ENCODE measurements at places on chromosomes 13 and 19. TPM values are rescaled to one million over a fixed set of nuclear protein-coding genes. Genes with fewer than 3 reads are reported as not detected.

Gene SLITRK5
- polyA plus RNA-seq: 0.09 TPM

Gene GPR4
- 7.7 TPM for polyA plus RNA-seq

Gene TNFRSF19
- 15.6 TPM for polyA plus RNA-seq

Gene CYP4F12
- polyA plus RNA-seq: 6.3 TPM

Gene MEIS3
- polyA plus RNA-seq: 4.1 TPM

Gene NLRP5
- not detected for polyA plus RNA-seq

Gene BST2
- 45.1 TPM for polyA plus RNA-seq

Gene POGLUT2
- polyA plus RNA-seq: 3.6 TPM

Gene CALR
- 374 TPM for polyA plus RNA-seq

Gene GIPR
- polyA plus RNA-seq: 8.7 TPM

Gene CLDN10
- polyA plus RNA-seq: 0.50 TPM

Gene SLC17A7
- polyA plus RNA-seq: 1.1 TPM

Gene IL4I1
- polyA plus RNA-seq: 0.29 TPM

Gene SPC24
- 1.6 TPM for polyA plus RNA-seq

Gene RASIP1
- 20.4 TPM for polyA plus RNA-seq

GRCh38 chr19:56176881-56177280 is 1.1 kb downstream of the GALP start:
- no peak for DNase-seq

DNA sequence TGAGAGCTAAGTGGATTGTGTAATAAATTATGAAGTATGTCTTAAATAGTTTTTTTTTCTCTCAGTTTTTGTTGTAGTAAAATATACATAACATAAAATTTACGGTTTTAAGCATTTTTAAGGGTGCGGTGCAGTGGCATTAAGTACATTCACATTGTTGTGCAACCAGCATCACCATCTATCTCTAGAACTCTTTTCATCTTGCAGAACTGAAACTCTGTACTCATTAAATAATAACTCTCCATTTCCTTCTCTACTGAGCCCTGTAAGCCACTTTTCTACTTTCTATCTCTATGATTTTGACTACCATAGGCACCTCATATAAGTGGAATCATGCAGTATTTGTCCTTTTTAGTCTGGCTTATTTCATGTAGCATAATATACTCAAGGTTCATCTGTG is 87.1 kb downstream of the GJA3 start:
- DNase-seq: no peak

DNA sequence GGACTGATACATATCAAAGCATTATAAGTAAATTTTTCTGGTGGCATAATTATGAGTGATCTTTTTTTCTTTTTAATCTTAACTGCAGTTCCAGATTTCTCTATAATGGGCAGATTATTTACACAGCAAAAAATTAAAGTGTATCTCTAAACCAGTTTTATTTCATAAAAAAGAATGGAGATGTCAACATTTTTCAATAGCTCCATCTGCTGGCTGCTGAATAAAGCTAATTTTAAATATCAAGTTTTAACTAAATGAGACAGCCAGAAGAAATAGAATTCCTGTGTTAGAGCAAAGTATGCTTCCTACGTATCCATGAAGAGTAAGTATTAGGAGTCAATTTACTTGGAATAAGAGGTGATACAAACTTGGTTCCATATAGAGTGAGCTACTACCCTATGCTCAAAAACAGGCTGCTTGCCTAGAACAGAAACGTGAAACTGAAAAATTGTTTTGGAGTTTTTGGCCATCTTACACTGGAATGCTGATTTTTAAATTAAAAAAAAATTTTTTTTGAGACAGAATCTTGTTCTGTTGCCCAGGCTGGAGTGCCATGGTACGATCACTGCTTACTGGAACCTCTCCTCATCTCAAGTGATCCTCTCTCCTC is 5.0 kb upstream of the PDS5B start:
- no peak for DNase-seq

DNA sequence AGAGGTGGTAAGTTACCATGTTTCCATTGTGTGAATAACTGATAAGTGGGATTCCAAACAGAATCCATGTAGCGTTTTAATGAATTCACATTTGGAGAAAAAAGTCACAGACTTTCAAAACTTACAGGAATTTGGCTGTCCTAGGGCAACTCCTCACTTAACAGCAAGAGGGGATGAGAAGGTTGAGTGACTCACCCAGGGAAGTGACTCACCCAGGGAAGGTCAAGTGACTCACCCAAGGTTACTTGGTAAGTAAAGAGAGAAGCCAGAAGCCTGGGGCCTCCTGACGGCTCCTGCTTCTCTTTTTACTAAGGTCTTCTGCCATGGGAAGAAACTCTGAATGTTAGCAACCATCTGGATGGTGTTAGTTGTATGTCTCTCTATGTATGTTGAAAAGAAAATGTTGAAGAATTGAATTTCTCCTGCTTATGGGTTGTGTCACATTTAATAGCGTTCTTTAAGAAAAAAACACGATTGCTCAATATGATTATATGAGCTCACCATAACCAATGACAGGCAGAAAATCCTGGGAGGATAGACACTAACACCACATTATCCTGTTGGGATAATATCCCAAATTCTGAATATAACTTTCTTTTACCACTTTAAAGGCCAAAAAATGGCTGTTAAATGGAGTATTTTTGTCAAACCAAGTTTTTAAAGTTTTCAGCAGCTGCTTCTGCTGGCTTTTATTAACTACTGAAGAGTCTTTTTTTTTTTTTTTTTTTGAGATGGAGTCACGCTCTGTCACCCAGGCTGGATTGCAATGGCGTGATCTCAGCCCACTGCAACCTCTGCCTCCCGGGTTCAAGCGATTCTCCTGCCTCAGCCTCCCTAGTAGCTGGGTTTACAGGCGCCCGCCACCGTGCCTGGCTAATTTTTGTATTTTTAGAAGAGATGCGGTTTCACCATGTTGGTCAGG is 195.6 kb downstream of the GGACT start:
- DNase-seq: peak; percentile 64

DNA sequence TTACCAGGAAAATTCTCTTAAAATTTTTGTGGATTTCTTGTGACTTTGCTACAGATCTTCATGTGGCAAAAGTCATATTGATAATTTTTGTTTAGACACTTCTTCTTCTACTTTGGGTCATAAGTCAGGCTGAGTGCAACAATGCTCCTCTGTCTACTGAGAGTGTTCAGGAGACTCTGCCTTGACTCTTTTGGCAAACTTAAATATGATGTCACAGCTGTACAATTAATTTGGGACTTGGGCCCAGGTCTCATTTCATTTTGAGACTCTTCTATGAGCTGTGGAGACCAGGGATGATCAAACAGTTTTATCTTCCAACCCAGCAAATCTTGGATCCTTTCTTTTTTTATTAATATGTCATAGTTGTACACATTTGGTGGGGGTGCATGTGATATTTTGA is 19.7 kb upstream of the IPO5 start:
- no peak for DNase-seq

GRCh38 chr19:27742041-27742440 is 1470.9 kb downstream of the UQCRFS1 start:
- DNase-seq: no peak

DNA sequence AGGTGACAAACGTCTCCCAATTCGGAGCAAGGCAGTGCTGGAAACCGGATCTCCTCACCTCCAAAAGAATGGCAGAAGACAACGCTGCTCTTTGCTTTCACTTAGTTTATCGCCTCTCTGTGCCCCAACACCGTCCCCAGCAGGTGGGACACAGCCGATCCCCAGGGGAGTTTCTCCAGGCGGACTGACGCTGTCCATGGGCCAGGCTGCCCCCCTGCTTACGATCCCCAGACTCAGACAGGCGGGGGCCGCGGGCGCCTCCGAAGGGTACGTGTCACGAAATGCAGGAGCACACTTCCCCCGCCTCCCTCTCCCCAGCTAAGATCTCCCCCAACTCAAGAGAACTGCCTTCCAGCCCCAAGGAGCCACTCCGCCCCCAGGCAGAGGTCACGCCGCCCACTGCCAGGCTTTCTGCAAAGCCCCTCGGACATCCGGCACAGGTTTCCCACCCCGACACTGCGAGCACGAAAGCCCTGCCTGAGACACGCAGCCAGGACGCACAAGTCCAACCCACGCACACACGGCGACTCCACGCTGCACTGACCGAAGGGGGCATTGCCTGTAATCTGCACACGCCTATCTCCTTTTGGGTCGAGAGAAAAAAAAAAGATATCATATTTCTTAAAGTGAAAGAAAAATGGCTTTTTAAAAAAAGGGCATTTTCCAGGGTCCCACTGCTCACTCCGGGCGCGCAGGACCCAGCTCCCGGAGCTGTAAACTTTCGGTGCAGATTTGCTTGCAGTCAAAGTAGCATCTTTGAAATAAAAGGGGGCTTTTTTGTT is 2.0 kb downstream of the SPRY2 start:
- DNase-seq: peak; percentile 77

GRCh38 chr13:83508771-83509301 is 373.4 kb downstream of the SLITRK1 start:
- no peak for DNase-seq

DNA sequence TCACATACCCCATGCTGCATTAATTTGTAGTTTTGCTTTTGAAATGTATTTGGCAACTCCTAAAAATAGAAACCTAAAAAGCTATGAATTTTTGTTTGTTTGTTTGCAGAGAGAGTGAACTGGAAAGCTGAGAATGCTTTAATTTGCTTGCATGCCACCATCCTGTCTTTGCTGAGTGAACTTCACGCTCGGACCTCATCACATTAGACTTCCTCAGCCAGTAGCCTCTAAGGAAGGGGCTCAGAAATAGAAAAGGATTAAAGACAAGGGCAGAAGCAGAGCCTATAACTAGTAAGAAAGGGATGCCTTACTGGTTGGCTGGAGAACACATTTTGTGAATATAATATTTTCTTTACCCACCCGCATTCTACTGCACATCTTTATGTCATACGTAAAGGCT is 275.1 kb downstream of the DCLK1 start:
- DNase-seq: no peak

- DNase-seq: no peak
Observed at GRCh38 chr13:94303644-94304174, 175.8 kb downstream of the DCT start.

GRCh38 chr19:57651654-57651996 is 17.1 kb upstream of the ZSCAN4 start:
- DNase-seq: no peak

DNA sequence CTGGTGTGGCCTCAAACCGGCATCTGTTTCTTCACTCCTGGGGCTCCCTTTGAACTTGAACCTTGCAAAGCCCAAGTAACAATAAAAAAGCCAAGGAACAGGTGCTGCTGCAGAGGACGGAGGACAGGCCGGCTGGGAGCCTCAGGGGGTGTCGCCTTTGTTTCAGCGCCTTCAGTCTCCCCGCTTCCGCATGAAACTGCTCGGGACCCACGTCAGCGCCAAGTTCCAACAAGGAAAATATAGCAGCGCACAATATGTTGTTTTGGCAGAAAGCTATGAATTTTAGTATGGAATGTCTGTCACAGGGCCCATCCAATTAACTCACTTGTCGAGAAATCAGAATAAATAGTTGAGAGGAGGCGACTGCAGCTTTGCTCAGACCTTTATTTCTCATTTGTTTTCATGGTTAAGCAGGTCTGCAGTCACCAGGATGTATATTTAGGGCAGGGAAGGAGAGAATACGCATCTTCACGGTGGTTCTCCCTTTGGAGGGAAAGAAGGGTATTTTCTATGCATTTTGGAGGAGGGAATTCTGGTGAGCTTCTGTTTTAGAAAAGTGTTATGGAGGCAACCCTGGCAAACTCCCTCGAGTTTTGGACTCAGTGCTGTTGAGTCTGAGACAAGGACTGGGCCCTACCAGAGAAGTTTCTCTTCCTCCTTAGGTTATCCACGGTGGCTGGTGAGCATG is 34.3 kb upstream of the MEDAG start:
- DNase-seq: no peak

DNA sequence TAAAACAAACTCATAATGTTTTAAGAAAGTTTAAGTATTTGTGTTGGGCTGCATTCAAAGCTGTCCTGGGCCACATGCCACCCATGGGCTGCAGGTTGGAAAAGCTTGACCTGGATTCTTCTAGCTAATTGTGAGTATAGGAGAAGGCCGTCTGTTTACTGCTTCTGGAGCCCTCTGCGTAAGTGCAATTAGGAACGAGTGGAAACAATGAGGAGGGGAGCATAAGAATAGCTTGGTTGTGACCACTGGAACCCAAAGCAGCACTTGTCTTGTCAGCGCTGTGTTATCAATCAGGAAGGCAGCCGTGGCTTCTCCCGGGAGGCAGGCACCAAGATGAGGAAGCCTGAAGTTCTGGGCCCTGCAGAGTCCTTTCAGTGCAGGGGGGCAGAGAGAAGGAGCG is 110.4 kb upstream of the MBNL2 start:
- DNase-seq: no peak

GRCh38 chr19:1882089-1882785 is 3.1 kb downstream of the ABHD17A start:
- peak; percentile 68 for DNase-seq

DNA sequence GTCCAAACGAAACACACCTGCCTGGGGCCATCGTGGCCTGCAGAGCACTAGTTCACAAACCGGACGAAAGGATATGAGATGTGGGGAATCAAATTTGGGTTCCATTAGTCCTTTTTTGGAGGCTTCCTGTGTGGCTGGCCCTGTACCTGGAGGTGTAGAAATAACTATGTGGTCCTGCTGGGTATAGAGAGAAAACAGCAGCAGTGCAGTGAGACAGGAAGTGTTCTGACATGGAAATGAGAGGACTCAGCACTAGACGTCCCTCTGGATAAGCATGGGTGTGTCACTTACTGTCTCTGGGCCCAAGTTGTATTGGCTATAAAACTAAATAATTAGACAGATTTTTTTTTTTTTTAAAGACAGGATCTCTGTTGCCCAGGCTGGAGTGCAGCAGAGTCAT is 12.3 kb downstream of the KDELR1 start:
- no peak for DNase-seq

DNA sequence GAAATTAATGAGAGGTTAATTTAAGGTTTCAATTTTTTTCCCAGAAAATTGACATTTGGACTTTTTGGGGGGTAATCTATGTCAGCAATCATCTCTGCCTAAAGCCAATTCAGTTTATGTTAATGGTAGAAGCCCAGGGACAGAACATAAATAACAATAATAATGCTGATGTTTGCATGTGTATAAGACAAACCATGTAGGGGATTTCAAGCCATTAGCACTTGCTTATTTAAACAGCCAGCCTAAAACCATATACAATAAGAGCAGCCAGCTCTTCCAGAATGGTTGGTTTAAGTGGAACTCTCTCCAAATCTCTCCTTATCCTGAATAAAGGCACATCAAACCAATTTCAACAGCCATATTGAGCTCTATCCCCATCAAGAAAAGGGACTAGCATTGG is 7.0 kb upstream of the FOXO1 start:
- DNase-seq: no peak

DNA sequence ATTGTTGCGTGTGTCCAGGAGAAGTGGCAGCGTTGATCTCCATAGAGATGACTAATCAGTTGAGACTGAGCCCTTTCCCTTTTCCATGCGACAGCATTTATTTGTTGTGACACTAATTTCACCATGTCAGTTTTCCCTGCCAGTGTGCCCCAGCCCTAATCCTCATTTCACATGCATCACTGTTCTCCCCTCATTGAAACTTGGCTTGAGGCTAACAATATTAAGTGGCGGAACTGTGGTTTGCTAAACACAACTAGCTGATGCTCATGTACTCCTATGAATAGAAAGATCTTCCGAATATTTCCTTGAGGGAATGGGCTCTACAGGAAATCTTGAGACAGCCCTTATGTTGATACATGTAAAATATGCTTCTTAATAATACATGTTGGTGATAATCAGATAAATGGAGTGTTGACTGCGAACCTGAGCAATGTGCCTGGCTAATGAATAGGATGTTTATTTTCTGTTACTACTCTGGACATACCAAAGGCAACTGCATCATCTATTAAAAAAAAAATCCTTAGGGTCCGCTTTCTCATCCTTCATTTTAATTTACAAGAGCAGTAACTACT is 258.6 kb downstream of the ATP8A2 start:
- no peak for DNase-seq

- DNase-seq: peak; percentile 28
Observed at GRCh38 chr19:17454576-17455071, 6.1 kb downstream of the NXNL1 start.

GRCh38 chr13:71867131-71867814 is at the start of gene DACH1:
Gene DACH1 (minus strand): TSS chr13:71867204.
- peak; percentile 52 for DNase-seq

Measured in right cardiac atrium (tissue), 5 donors.